Endothelial cell (in vitro differentiated cells): ENCODE measurements at places on chromosomes 1 and 21.

GRCh38 chr1:8481650-8482380 lies 163.9 kb downstream of the SLC45A1 start:
- no peak for DNase-seq

GRCh38 chr21:37688952-37689659 lies 227.2 kb downstream of the KCNJ6 start:
- DNase-seq, result no peak

- DNase-seq, result no peak
Observed at GRCh38 chr1:25543005-25543424, 391 bp upstream of the LDLRAP1 start.

- no peak for DNase-seq
Observed at GRCh38 chr1:168917796-168918195, 188.7 kb upstream of the ATP1B1 start.

GRCh38 chr1:111417755-111418154 lies 9.8 kb downstream of the OVGP1 start:
- DNase-seq, result no peak

- DNase-seq, result no peak
Observed at GRCh38 chr1:180070286-180070685, 84.4 kb upstream of the QSOX1 start.

DNA sequence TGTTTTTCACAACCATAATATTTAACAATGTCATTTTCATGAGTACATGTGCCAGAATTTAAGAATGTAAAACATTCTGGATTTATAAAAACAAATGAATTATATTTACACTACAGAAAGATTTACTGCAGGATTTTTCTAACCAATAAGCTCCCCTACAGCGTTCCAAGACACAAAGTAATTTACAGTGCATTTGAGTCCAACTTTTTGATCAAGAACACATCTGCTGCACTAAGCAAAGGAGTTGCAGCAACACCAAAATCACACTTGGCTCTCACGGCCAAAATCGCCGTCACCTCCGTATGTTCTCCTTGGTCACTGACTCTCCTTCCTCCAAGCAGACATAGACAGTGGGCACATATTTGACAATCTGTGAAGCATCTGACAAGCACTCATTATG lies 7.7 kb downstream of the VPS26C start:
- no peak for DNase-seq

GRCh38 chr1:170586321-170587252 lies 54.6 kb downstream of the GORAB start:
- DNase-seq, result no peak

GRCh38 chr21:35616090-35616489 lies 444.2 kb downstream of the SETD4 start:
- DNase-seq, result no peak

GRCh38 chr1:214216021-214216420 lies 64.9 kb upstream of the SMYD2 start:
- no peak for DNase-seq

GRCh38 chr1:200708769-200709168 lies 29.9 kb upstream of the CAMSAP2 start:
- no peak for DNase-seq

GRCh38 chr1:217134857-217135568 lies 411.8 kb upstream of the ESRRG start:
- DNase-seq, result peak; percentile 9

- DNase-seq, result no peak
Observed at GRCh38 chr21:44706026-44706705, 5.2 kb downstream of the TSPEAR start.

- DNase-seq, result no peak
Observed at GRCh38 chr1:100506217-100506616, 31.7 kb upstream of the GPR88 start.

GRCh38 chr1:10031461-10031860 lies 1.3 kb upstream of the UBE4B start:
- DNase-seq, result no peak

DNA sequence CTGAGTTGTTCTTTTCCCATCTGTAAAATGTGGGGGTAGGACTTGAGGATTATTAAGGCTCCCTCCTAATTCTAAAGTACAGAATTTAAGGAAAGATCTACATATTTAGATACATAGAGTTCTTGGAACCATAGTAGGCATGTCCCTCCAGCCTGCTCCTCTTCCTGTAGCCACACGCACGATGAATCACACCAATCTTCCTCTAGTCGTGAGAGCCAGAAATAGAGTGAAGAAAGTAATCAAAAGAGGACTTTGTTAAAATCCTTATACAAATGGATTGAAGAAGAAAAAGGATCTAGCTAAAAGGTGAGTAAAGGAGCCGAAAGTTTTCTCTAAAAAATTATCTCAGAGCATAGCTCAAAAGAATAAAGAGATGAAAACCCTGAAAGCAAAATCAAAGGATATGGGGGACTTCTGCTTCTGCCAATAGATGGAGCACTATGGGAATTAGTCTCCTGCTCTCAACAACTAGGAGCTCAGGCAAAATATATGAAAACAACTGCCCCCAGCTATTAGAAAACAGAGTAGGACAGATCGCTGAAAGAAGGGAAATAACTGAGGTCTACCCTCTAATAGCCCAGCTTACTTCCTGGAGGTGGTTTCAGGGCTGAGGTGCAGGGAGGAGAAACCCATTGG lies 8.5 kb downstream of the C1orf141 start:
- no peak for DNase-seq

DNA sequence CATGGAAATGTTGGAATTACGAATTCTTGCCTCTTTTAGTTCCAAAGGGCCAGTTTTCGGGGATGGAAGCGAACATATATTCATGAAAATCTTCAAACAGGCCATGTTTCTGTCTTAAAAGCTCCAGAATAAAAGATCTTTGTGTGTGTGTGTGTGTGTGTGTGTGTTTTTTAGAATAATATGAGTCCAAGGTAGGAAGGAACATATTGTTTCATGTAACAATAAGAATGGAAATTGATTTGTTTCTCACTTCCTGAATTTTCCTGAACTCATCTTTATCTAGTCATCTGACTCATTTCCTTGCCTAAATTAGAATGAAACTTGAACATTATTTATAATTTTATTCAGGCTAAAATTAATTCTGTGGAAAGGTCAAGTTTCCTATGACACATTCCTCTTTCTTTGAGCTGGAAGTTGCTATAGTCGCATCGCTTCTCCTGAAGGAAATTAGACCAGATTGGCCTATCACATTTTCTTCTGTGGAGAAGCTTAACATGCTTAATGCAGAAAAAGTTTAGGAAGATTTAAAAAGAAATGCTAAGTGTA lies 805.1 kb upstream of the ADAMTS5 start:
- no peak for DNase-seq

DNA sequence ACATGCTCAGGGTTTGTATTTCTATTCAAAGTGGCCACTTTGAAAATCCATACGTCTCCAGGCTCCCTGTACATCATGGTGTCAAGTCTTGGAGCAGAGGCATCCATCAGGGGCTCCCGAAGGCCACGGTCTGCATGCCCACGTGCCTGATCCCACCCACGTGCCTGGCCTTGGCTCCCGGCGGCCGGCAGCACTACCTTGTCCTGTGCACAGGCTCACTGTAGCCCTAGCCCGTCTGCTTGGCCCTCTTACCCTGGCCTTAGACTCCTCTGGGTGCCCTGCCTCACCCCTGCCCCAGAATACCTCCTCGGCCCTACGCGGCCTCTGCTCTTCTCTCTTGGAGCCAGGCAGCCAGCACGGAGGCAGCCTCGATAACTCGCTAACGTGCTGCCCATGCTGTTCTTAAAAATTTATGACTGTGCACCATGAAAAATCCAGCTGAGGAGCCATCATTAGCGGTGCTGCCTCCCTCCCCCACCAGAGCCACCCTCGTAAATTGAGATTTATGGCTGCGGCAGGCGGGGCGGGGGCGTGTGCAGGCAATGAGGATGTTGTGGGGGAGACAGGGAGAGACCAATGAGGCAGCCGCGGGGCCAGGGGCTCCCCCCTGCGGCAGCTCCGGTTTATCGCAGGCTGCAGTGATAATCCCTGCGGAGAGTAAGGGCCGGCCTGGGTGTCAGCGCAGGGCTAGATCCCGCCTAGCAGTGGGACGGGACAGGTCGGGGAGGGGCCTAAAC lies 24.6 kb downstream of the DMAP1 start:
- peak; percentile 76 for DNase-seq
